ENCODE measurements at places on chromosomes 16 and 17.

DNA sequence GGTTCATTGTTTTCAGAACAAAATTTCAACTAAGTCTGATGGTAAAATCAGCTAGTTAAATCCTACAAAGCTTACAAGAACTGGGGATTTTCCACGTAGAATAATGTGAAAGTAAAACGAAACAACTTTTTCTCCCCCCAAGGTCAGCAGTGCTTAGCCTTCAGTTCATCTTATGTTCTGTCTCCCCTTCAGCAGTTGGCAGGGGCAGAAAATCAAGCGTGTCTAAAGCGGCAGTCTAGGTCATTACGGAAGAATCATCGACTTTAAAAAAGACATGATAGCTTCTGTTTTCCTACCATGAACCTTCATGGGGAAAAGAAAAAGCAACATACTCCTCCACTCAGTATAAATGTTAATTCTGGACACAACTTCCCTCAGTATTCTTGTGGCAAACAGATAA is 50.7 kb downstream of the GNA13 start:
- no peak for DNase-seq

DNA sequence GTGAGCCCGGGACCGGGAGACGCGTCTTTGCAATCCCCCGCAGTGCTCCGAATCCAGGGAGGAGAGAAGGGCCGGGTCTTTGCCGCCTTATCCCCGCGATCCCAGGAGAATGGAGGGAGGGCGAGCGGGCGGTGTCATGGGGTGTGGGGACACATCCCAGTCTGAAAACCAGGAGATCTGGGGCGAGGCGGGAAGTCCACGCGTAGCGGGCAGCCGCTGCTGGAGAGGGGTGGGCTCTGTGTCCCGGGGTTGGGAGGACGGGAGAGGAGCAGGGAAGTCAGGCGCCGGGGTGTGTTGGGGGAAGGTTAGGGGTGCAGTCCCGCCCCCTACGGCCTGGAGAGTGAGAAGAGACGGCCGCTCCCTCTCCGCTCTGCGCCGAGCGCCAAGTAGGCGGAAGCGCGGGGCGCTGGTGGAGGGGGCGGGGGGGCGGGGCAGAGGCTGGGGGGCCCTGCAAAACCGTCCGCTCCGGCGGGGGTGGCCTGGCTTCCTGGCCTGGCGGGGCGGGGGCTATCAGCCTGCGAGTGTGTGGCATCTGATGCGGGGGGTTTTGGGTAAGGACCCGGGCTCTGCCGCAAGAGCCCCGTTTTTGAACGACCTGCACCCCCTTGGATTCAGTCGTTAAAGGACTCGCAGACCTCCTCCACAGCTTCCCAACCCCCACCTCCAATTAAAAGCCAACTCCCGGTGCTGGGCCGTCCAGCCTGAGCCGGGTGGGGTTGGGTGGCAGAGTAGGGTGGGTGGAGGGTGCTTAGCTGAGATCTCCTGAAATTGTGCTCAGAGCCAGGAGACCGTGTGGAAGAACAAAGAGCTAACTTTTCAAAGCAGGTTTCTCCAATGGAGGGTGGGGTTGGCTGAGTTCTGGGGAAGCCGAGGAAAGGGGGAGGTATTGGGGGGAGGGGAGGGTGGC is 654 bp downstream of the LASP1 start:
- DNase-seq, result peak; percentile 72

GRCh38 chr17:40150276-40150675 is 9.9 kb downstream of the CASC3 start:
- DNase-seq, result no peak

GRCh38 chr17:61443475-61443882 is 8.7 kb upstream of the TBX4 start:
- no peak for DNase-seq

DNA sequence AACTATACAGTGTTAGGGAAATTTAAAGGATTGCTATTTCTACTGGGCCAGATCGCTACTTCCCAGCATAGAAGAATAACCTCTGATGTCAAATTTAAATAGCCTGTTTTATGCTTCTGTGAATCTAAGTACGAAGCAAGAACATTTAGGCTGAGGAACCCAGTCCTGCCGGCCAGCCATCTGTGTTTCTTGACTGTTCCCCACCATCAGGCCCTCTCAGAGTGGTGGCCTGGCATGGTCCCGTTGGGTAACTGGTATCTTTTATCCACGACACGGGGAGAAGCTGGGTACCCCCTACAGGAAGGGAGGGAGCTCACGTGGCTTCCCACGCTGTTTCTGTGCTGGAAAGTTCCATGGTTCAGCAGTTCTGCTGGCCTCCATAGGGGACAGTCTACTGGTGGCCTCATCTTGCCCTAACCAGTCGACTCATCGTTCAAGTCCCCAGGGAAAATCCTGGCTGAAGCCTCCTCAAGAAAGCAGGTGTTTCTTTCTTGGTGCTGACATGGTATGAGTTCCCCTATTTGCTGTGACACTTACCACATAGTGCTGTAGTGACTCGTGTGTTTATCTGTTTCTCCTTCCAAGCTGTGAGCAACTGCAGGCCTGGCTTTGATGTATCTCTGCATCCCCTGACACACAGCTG is 201.7 kb upstream of the NLRP1 start:
- no peak for DNase-seq

GRCh38 chr17:37697381-37697780 is 47.5 kb downstream of the HNF1B start:
- no peak for DNase-seq

DNA sequence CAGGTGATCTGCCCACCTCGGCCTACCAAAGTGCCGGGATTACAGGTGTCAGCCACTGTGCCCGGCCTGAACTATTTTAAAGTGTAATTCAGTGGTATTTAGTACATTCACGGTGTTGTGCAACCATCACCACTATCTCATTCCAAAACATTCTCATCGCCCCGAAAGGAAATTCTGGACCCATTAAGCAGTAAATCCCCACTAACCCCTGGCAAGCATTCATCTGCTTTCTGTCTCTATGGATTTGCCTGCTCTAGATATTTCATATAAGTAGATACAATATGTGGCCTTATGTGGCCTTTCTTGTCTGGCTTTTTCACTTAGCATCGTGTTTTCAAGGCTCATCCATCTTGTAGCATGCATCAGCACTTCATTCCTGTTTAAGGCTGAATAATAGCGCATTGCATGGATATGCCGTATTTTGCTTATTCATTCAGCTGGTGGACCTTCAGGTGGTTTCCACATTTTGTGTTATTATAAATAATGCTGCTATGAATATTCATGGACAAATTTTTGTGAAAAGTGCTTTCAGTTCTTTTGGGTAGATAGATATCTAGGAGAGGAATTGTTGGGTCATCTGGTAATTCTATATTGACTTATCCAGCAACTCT is 8.4 kb upstream of the HERPUD1 start:
- DNase-seq, result no peak

DNA sequence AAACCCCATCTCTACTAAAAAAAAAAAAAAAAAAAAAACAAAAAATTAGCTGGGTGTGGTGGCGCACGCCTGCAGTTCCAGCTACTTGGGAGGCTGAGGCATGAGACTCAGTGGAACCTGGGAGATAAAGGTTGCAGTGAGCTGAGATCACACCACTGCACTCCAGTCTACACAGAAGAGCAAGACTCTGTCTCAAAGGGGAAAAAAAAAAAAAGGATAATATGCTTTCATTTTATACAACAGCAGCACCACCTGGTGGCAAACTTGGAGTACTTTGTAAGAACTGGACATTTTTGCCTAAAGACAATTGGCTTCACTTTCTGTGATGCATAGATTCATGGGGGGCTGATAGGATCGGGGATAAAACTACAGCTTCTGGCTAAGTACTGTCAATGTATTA is 8.5 kb downstream of the CHTF8 start:
- DNase-seq, result peak; percentile 41

GRCh38 chr16:24009098-24009497 is 173.3 kb downstream of the PRKCB start:
- DNase-seq, result no peak

DNA sequence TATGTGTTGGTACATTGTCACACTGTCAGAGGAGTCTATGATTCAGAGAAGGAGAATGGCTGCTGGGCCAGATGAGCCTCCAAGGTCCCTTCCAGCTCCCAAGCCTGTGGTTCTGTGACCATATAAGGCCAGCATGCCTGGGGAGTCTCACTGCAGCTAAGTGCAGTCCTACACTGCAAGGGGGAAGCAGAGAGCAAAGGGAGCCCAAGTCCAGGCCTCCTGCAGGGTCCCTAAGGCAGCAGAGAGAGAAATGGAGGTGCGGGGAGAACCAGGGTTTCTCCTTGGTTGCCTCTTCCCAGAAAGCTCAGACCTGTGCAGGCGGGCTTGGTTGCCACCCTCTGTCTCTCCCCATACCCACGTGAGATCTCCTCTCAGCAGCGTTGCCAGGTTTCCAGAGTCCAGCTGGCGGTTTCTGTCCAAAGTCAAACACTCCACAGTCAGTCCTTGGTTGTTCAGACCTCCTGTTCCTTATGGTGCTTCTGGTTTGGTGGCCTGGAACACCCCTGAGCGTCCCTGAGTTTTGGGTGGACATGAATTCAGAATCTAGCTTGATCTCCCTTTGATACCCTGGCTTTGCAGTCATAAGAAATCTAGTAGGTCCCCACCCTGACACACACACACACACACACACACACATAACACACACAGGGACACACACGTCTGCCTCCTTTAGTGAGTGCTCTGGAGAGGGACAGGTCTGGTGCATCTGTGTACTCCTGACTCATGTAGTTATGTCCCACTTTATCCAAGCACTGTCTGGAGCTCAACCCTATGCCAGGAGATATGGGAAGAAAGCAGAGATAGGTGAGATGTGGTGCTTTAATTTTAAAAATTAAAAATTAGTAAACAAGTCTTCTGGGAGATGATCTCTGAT is 78.8 kb downstream of the GNAO1 start:
- DNase-seq, result no peak

GRCh38 chr16:63315229-63315628 is 1279.0 kb upstream of the CDH8 start:
- DNase-seq, result no peak

- DNase-seq, result no peak
Observed at GRCh38 chr17:72135546-72136325, 14.9 kb downstream of the SOX9 start.

- DNase-seq, result no peak
Observed at GRCh38 chr17:62791235-62791734, 16.8 kb downstream of the MARCHF10 start.

DNA sequence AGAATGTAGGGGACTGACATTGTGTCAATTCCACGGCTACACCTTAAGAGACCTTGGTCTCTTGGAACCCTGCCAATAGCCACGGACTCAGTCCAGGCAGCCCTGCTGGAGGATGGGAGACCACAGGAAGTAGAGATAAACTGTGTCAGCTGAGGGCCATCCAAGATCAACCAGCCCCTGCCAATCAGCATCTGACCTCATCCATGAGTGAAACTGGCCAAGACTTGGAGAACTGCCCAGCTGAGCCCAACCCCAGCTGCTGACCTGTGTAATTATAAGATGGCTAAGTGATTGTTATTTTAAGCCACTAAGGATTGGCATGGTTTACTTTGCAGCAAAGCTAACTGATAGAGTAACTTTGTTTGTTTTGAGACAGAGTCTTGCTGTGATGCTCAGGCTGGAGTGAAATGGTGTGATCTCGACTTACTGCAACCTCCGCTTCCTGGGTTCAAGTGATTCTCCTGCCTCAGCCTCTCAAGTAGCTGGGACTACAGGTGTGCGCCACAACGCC is 13.3 kb upstream of the YWHAE start:
- no peak for DNase-seq

DNA sequence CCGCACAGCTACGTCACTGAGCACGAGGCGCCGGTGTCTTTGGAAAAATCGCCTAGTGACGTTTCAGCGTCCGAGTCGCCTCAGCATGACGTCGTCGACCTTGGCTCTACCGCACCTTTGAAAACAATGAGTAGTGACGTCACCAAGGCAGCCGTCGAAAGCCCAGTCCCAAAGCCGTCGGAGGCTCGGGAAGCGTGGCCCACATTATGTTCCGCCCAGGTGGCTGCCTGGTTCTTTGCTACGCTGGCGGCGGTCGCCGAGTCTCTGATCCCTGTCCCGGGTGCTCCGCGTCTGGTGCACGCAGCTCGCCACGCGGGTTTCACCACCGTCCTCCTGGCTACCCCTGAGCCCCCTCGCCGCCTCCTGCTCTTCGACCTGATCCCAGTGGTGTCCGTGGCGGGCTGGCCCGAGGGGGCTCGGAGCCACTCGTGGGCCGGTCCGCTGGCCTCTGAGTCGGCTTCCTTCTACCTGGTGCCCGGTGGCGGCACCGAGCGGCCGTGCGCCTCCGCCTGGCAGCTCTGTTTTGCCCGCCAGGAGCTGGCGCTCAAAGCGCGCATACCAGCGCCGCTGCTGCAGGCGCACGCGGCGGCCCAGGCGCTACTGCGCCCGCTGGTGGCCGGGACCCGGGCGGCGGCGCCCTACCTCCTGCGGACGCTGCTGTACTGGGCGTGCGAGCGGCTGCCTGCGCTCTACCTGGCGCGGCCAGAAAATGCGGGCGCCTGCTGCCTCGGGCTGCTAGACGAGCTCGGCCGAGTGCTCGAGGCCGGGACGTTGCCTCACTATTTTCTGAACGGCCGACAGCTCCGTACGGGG is 1.5 kb downstream of the TMEM102 start:
- DNase-seq, result peak; percentile 43

DNA sequence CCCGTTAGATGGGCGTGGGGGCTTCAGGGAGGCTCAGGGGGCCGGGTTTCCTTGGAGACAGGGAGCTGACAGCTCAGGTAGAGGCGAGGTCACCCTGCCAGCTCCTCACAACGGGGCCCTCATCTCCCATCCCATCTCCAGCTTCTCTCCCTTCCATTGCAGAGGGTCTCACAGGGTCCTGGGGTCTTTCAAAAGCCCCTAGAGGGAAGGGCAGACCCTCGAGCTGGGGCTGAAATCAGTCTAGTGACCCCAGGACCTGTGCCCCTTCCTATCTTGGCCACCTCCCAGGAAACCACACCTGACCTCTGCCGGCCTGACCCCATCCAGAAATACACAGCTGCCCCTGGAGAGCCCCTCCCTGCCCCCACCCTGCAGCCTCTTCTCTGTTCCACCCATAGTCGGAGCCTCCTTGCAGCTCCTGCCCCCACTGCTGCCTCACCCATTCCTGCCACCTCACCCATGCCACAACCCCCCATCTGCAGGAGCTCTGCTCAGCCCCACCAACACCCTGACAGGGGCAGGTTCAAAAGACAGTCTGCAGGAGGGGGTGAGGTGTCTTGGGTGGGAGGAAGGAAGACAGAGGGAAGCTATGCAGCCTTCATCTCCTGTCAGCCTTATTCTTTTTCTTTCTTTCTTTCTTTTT is 23.4 kb downstream of the PIK3R5 start:
- DNase-seq, result no peak

DNA sequence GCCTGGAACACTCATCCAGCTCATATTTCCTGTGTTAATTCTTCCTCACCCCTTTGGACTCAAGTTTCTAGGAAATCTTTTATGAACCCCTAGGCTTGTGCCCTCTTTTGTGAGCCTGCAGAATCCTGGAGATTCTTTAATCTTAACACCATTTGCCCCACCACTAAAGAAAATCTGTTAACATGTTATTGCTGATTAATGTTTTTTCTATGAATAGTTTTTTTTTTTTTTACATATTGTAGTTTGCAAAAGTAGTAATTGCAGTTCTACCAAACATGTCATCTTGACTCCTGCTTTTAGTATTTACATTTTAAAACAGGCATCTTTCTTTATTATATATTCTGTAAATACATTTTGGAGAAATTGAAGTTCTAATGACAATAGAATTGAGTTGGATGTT is 8.5 kb downstream of the PRSS54 start:
- DNase-seq, result no peak

- DNase-seq, result peak; percentile 16
Observed at GRCh38 chr17:73643001-73643851, 1.0 kb downstream of the SDK2 start.

- DNase-seq, result no peak
Observed at GRCh38 chr16:68073902-68074760, 11.0 kb upstream of the NFATC3 start.
